Muscle of arm (tissue), 14 donors: ENCODE measurements at places on chromosomes 3 and 15. TPM values are rescaled to one million over a fixed set of nuclear protein-coding genes. Genes with fewer than 3 reads are reported as not detected.
A peak's percentile ranks its signal among the peaks of the same experiment; 100 is the strongest.

- no peak for DNase-seq
Measured at GRCh38 chr15:29403772-29404171, 134.2 kb upstream of the NSMCE3 start.

GRCh38 chr15:84826369-84826823, 9.2 kb downstream of the ALPK3 start:
- no peak for DNase-seq

DNA sequence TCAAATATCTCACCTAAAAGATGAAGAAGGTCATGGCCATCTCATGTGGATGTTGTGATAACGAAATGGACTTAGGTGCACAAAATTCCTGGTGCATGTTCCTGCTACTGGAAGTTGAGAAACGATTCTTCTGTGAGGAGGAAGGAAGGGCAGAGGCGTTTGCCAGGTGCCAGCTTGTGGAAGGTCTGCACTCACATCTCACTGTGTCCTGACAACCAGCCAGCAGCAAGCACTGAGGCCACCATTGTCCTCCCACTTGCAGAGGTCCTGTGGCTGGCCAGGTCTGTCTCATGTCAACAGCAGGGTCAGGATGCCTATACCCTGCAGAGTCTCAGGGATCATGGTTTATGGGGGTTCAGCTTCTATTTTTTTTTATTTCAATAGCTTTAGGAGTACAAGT, 3.7 kb downstream of the FAM240A start:
- no peak for DNase-seq

GRCh38 chr15:36557364-36557763, 22.1 kb upstream of the CDIN1 start:
- DNase-seq = no peak

- no peak for DNase-seq
Measured at GRCh38 chr15:49830391-49830790, 209.5 kb downstream of the DTWD1 start.

DNA sequence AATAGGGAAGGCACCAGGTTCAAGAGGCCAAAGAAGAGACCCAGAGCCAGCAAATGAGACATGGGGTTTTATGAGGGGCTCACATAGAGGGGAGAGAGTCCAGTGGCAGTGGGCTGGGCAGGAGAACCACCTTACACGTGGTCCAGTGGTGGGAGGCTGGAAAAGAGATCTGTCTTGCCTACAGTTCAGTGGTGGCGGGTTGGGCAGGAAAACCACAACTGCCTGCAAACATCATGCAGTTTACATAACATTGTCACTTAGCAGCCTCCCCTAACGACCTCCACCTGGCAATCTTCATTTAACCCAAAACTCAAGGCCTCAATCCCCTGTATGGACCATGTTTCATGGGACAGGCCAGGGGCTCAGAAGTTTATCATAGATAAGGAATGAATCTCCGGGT, 29.1 kb downstream of the CRYGS start:
- no peak for DNase-seq

GRCh38 chr3:130662501-130662996, 84.1 kb downstream of the PIK3R4 start:
- peak; percentile 81 for DNase-seq

DNA sequence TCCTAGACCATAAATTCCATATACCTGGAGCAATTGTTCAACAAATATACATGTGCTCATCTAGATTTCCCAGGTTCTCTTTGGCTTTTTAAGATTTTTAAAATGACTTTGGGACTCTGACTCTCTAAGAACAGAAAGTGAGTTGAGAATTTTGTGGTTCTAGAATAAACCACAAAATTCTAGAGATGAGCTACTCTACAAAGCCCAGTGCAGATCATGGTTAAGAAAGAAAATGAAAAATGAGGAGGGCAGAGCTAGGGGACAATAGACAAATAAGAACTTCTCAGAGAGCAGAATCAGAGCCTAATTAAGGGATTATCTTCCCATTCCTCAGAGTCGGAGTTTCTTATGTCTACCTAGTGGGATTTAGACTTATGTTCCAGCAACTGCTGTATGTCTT, 694.7 kb downstream of the ZNF385D start:
- DNase-seq = no peak

Gene FBXO45
- 16.5 TPM for polyA plus RNA-seq

DNA sequence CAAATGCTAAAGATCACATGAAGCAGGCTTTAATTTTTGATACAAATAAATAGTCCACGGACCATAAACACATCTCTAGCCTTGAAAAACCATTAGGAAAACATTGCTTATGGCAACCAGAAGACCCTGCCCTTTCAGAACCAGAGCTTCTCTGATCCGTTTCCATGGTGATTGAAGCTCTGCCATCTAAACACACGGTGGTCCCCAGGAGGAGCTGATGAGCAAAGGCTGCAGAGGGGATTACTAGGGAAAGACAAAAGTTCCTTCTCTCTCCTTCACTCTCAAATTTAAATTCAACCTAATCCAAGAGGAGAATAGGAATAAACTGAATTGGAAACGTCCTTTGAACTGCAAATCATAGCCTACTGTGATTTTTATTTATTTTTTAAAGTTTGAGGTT, 122.0 kb upstream of the ATP10A start:
- no peak for DNase-seq

- peak; percentile 88 for DNase-seq
Measured at GRCh38 chr3:122514123-122515019, at the start of gene KPNA1. Gene KPNA1 (minus strand): TSS chr3:122514939. CDS start chr3:122496565, 18,374 bp downstream.

Gene GOLGA6L1
- polyA plus RNA-seq = not detected

- DNase-seq = no peak
Measured at GRCh38 chr15:42584031-42584765, 8.8 kb downstream of the STARD9 start.

- no peak for DNase-seq
Measured at GRCh38 chr15:52383100-52383588, 87.5 kb upstream of the MYO5C start.

Gene GP5
- 0.25 TPM for polyA plus RNA-seq

Gene SLC22A14
- 0.49 TPM for polyA plus RNA-seq

Gene RTP3
- polyA plus RNA-seq = not detected

- DNase-seq = no peak
Measured at GRCh38 chr15:66815318-66815717, 113.3 kb downstream of the SMAD6 start.

Gene DISP2
- 0.81 TPM for polyA plus RNA-seq

GRCh38 chr15:92968926-92969651, 69.0 kb downstream of the CHD2 start:
- DNase-seq = no peak

DNA sequence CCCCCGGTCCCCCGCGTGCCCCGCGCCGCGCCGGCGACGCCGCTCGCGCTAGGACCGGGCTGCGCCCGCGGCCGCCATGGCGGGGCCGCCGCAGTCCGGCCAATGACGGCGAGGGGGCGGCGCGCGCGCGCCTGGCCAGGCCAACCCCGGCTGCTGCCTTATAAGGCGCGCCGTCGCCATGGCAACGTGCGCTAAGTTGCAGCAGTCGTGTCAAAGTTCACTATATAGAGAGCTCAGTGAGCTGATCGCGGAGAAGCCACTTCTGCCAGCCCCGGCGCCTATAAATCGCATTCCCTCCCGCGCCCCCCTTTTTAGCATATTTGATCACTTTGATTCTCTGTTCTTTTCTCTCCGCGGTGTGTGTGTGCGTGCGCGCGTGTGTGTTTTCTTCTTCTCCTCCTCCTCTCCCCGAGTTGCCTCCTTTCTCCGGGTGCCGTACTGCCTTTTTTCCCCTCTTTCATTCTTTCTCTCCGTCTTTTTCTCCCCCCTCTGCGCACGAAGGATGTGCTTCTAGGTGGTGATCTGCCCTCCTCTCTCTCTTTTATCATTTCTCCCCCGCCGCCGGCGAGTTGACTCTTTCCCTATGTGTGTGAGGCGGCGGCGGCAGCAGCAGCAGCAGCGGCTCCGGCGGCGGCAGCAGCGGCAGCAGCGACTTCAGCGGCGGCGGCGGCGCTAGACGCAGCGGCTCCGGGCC, at the start of gene NR2F2:
Gene NR2F2 (plus strand): TSS at position 251 of the 694 bp plus-strand sequence. CDS start 1,406 bp downstream, outside the sequence.
- DNase-seq = peak; percentile 97

DNA sequence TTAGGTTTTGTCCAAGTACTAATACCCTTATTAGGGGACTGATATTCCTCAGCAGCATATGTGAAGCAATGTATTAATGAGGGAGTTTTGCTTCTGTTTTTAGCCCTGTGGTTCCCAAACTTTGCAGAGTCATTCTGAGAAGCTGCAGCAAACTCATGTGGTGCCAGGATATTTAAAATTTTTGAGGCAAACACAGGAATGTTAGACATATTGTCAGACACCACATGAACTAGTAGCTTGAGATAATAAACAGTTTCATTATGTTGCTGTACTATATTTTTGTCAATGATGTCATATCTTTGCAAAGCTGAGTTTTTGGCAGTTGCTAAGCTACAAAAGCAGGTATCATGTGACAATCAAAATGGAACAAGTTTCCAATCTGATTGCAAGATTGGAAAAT, 36.6 kb downstream of the ATP6V1A start:
- peak; percentile 6 for DNase-seq

DNA sequence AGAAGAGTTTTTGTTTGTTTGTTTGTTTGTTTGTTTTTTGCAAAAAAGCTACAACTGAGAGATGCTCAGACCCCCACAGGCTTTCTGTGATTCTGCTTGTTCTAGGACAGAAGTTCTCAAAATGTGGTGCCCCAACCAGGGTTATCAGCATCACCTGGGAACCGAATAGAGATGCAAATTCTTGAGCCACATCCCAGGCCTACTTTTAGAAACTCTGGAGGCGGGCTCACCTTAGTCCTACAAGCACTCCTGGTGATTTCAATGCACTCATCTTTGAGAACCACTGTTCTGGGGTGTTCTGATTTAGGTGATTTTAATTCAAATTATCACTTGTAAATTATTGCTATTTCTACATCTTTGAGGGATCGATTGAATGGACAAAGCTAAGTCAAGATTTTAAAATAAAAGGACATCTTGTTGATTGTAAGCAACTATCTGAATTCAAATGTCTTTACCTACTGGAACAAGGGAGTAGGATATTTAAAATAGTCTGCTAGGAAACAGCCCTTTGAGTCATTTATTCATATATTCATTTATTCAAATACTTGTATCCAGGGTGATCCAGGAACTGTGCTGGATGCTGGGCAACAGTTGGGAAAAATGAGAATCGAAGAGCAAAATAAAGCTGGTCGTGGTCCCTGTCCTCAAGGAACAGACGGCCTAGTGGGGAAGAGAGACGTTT, 44.7 kb upstream of the CADPS start:
- no peak for DNase-seq

GRCh38 chr15:100330629-100331215, 11.1 kb downstream of the ADAMTS17 start:
- DNase-seq = no peak

- DNase-seq = no peak
Measured at GRCh38 chr3:38268522-38268921, 2.9 kb downstream of the SLC22A13 start.

Gene TMIE
- 0.82 TPM for polyA plus RNA-seq

DNA sequence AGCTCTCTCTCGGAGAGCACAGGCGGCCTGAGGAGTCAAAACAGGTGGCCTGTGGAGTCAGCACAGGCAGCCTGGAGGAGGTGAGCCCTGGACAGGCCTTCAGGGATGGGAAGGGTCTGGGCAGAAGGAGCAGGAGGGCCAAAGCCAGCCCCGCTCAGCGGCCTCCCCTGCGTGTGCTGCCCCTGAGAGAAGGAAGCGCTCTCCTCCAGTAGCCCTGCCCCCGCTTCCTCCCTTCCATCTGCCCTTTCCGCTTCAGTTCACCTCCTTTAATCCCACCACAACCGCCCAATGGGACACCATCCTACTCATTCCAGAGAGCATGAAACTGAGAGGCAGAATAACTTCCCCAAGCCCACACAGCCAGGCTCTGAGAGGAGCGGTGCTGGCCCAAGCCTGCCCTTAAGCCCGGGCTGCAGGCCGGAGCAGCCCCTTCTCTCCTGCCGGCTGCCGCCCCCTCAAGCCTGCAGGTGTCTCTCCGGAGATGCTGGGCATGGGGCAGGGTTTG, 3.2 kb upstream of the NR2E3 start:
- no peak for DNase-seq

DNA sequence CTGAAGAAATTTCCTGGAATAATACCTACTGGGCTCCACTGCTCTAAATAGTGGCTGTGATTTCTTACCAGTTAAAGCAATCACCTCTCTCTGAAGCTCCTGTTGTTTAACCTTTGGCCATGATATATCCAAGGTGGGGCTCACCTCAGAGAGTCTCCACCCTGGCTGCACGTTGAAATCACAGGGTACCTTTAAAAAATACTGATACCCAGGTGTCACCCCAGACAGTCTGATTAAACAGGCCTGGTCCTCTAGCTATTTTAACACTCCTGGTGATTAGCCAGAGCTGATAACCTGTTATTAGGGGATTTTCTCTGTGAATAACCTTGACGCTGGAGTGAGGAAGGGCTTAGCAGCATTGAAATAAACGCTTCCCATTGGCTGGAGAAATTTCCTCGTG, 22.3 kb upstream of the ZBTB38 start:
- DNase-seq = no peak

DNA sequence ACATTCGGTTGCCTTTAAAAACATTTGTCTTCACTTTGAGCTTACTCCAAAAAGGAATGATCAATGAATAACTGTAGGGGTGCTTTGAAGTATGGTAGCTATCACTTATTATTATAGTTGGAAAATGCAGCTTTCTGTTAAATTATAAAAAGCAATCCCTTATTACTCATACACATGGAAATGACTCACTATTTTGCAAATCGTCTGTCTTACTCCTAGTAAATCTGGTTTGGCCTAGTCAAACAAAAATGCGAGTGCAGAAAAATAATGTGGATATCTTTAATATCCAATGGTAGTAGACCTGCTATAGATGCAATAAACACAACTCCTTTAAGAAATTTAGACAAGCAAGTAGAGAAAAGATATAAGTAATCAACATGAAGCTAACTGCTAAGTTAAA, 112.5 kb downstream of the ZIC1 start:
- no peak for DNase-seq

DNA sequence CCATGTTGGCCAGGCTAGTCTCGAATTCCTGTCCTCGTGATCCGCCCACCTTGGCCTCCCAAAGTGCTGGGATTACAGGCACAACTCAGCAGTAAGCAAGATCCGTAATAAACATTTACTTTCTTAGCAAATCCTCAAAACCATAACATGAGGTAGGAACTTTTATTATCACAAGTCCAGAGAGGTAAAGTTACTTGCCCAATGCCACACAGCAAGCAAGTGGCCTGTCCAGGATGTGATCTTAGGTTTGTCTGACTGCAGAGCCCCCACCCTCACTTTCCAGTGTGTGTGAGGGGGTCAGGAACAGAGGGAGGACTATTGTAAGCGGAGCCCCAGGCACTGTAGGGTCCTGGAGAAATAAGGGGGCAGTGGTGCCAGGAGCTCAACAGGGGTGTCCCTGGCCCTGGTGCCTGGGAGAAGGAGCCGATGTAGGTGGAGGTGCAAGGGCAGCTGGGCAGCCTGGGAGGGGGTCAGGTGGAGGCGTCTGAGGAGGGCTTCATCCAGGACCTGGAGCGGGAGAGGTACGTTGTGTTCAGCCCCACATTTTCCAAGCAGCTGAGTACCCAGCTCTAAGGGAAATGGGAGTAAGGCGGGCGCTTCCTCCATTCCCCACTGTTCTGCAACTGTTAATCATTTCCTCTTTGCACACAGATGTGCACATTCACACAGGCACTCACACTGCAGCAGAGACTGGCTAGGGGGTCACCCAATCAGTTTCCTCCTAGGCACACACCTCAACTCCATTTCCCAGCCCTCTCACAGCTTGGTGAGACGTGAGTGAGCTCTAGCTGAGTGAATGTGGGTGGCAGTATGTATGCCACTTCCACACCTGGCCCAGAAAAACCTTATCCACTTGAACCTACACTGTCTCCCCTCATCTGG, 5.9 kb downstream of the RPUSD3 start:
- DNase-seq = no peak

- DNase-seq = no peak
Measured at GRCh38 chr3:50657407-50657806, 17.3 kb upstream of the DOCK3 start.
